Motor neuron (in vitro differentiated cells): ENCODE measurements at places on chromosomes 5 and 9.

DNA sequence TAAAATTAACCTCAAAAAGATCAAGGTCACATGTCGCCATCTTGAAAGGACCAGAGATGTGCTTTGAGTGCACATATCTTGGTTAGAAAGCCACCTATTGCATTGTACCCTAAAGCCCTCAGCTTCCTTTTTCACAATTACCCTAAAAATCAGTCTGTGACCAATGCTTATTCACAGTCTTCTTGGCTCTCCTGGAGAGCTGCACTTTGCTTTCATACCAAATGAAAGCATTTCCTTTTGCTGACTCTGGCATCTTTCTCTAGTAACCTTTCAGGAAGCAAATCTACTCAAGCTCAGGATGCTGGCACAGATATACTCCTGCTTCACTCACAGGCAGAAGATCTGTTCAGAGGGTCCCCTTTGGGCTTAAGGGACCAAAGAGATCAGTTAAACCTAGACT lies 160.7 kb upstream of the PUM3 start:
- no peak for ATAC-seq

GRCh38 chr5:100902440-100903038 lies 543 bp downstream of the ST8SIA4 start:
- ATAC-seq, result peak; percentile 0

- ATAC-seq, result no peak
Observed at GRCh38 chr9:117205806-117206205, 209.1 kb downstream of the ASTN2 start.

DNA sequence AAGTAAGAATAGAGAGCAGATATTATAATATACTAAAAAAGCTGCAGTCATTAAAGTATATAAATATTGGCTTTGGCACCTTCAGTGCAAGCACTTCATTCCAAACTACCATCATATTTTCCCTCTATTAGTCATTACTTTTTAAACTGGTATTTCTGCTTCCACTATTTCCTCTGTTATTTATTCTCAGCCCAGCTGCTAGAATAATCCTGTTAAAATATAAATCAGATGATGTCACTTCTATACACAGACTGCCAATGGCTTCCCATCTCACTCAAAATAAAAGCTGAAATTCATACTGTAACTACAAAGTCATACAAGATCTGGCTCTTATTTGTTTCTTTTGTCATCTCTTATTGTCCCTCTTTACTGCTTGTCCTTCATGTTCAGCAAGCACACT lies 432.9 kb downstream of the TLE4 start:
- no peak for ATAC-seq

- no peak for ATAC-seq
Observed at GRCh38 chr9:32647671-32648070, 12.2 kb upstream of the TAF1L start.

GRCh38 chr5:126115059-126115629 lies 308.1 kb upstream of the GRAMD2B start:
- no peak for ATAC-seq

GRCh38 chr5:16115140-16115539 lies 64.5 kb downstream of the MARCHF11 start:
- ATAC-seq, result peak; percentile 53
